ENCODE measurements at places on chromosomes 3 and 15.

- peak; percentile 71 for DNase-seq
These were observed 590 bp downstream of the POLR2H start for GRCh38 chr3:184361932-184362667.

- no peak for DNase-seq
These were observed 22.3 kb upstream of the CFAP161 start for GRCh38 chr15:81111510-81112470.

- DNase-seq, result no peak
These were observed 95.6 kb downstream of the DHX36 start for GRCh38 chr3:154228561-154229216.

- DNase-seq, result no peak
These were observed 24.6 kb downstream of the GORASP1 start for GRCh38 chr3:39082666-39083313.

GRCh38 chr3:6351752-6352151 lies 509.2 kb upstream of the GRM7 start:
- DNase-seq, result no peak

- DNase-seq, result no peak
These were observed 44.1 kb downstream of the CHST2 start for GRCh38 chr3:143163562-143164100.

GRCh38 chr3:158631981-158632380 lies 12.3 kb upstream of the GFM1 start:
- no peak for DNase-seq

DNA sequence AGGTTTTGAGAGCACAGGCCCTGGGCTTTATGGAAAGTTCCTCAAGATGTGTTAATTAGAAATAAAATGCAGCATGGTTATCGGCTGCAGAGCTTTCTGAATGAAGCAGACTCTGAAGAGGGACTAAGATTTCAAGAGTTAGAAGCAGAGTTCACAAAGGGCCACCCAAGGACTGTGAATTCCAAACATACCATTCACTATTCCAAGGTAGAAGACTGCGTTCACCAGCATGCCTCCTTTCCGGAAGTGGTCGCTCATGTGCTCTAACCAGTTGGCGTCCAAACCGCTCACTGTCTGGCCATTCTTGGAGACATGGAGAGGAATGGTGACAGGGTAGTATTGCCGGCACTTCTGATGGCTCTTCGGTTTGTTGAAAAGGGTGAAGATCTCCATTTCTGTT lies 104.9 kb downstream of the OXNAD1 start:
- DNase-seq, result no peak

GRCh38 chr3:64612082-64612860 lies 75.5 kb downstream of the ADAMTS9 start:
- no peak for DNase-seq

GRCh38 chr15:57969355-57969754 lies 96.2 kb downstream of the ALDH1A2 start:
- no peak for DNase-seq

DNA sequence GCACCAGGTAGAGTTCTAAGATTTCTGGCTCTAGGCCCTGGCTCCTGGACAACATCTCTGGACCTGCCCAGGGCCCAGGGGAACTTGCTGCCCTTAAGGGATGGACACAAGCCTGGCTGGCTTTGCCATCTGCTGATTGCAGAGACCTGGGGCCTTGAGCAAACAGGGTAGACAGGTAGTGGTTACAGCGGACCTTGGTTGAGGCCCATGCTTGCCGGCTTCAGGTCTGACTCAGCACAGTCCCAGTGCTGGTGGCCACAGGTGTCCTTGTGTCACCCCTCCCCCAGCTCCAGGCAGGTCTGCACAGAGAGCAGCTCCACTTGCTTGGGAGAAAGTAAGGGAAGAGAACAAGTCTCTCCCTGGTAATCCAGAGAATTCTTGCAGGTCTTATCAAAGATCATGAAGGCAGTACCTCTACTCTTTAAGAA lies 15.9 kb upstream of the ACTL6A start:
- DNase-seq, result no peak

GRCh38 chr15:40471105-40471807 lies 472 bp downstream of the CHST14 start:
- DNase-seq, result peak; percentile 23

DNA sequence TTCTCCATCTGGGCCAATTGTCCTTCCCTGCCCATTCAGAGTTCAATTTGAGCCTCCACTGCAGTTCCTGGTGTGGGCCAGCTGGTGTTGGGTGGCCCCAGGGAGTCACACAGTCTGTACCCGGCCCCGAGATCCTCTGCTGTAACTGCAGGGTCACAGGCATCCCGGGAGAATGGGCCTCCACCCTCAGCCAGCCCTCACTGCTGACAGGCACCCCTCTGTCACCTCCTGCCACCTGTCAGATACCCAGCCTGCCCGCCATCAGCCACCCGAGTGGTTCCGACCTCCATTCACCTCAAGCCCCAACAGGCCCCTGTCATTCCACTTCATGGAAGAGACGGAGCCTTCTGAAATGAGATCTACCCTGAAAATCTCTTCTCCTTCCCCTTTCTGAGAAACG lies 73.2 kb downstream of the ST8SIA2 start:
- DNase-seq, result no peak

- DNase-seq, result no peak
These were observed 19.7 kb upstream of the TM4SF19 start for GRCh38 chr3:196357905-196358304.

DNA sequence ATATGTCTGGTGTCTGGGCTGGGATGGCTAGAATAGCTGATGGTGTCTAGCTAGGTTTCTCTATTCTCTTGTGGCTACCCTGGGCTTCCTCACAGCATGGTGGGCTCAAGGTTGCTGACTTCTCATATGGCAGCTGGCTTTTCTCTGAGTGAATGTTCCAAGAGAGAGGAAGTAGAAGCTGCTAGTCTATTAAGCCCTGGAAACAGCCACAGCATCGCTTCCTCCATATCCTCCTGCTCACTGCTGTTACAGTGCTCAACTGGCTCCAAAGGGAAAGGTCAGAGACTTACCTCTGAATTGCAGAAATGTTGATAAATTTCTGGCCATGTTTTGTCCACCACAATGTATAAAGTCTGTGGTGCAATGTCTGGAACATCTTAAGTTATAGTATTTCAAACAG lies 299.9 kb upstream of the ADAMTS9 start:
- no peak for DNase-seq

DNA sequence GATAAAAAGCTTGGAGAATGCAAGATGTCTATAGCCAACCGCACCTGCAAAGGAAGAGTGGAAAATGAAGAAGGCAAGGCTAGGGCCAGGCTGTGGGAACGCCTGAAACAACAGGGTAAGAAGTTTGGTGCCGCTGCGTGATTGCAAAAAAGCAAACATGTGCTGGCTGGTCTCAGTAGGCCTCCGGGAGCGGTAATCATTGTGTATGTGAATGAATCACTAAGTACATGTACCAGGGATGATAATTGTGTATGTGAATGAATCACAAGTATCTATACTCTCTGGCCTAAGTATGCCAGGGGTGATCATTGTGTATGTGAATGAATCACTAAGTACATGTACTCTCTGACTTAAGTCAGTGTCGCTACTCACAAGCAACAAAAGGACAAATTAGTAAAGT lies 40.3 kb upstream of the PARL start:
- DNase-seq, result no peak

DNA sequence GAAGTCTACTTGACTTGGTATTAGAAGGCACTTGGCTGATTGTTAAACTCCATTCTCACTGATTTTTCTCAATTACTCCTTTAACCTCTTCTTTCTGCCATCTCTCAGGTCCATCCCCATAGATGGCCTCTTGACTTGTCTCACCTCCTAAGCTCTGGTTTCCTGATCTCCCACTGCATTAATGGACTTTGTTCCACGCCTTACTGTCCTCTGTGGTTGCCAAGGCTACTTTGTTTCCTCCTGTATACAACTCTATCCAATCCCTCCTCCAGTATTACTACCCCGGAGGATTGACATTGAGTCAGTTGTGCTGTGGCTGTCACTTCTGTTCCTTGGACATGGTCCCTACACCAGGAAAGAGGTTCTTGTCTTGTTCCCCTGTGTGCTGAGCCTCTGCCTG lies 10.6 kb upstream of the GLCE start:
- no peak for DNase-seq

- DNase-seq, result no peak
These were observed 287.3 kb upstream of the TLE3 start for GRCh38 chr15:70385052-70385451.

- peak; percentile 3 for DNase-seq
These were observed 408.9 kb upstream of the CBLB start for GRCh38 chr3:106277731-106278130.

DNA sequence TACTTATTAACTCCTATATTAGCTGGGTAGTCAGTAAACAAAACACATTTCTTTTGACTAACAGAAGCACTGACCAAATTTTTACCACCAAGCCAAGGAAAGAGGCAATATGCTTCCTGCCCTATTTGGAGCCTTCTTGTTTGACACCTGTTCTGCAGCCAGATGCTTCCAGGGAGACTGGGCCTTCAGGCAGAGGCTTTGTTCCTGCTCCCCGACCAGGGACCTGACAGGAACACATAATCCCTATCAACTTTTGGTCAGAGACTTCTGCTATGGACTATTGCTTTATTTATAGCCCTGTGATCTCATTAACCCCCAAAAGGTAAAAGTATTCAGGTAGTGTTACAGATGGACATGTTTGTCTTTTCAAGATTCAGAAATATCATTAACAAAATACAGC lies 541.3 kb downstream of the NTRK3 start:
- DNase-seq, result no peak

DNA sequence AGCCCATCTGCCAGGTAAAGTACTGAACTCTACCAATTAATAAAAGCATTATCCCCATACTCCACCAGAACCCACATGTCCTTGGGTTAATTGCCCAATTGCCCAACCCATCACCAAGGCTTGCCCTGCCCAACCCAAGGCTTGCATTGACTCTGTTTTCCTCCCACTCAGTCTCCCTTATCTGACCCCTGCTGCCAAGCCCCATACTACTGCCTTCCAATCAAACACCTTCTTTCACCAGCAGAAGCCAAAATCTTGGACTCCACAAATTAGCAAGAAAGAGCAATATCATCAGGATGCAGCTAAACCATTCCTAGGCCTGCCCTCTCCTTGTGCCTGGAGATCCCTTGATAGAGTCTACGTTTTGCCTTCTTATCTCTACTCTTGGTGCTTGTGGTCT lies 602.9 kb downstream of the NTRK3 start:
- DNase-seq, result no peak

DNA sequence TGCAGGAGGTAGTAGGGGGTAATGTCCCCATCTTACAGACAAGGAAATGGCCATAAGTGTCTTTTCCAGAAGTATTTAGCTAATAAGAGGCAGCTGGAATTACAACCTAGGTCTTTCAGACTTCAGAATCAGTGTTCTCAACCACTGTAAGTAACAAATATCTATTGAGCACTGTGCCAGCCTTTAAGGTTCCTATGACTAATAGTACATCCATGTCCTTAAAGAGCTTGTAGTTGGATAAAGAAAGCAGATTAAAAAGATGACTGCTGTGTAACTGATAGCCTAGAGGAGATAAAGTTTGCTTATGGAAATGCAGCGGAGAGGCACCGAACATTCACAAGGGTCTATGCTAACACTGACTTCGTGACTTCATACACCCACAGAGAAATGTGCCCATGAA lies 136.0 kb downstream of the KCNMB2 start:
- no peak for DNase-seq

DNA sequence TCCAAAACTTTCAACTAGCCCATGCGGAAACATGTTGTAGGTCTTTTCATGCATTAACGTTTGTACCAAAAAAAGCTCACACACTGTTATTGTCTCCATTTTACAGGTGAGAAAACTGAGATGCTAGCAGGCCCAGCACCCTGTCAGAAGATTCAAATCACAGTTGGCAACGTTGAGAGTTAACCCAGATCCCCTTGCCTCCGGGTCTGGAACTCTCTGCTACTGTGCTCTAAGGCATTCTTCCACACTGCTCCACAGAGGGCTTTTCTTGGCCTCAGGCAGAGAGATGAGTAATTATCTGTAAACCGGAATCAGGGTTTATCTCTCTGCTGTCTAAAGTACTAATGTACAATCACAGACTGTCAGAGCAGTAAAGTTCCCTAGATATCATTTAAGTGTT lies 186.0 kb upstream of the LPP start:
- DNase-seq, result no peak

GRCh38 chr3:128195369-128195768 lies 42.1 kb downstream of the EEFSEC start:
- no peak for DNase-seq
